ENCODE measurements at places on chromosomes 4 and X.

- DNase-seq: peak; percentile 76
Observed at GRCh38 chr4:25727711-25728493, 72.3 kb downstream of the SLC34A2 start.

DNA sequence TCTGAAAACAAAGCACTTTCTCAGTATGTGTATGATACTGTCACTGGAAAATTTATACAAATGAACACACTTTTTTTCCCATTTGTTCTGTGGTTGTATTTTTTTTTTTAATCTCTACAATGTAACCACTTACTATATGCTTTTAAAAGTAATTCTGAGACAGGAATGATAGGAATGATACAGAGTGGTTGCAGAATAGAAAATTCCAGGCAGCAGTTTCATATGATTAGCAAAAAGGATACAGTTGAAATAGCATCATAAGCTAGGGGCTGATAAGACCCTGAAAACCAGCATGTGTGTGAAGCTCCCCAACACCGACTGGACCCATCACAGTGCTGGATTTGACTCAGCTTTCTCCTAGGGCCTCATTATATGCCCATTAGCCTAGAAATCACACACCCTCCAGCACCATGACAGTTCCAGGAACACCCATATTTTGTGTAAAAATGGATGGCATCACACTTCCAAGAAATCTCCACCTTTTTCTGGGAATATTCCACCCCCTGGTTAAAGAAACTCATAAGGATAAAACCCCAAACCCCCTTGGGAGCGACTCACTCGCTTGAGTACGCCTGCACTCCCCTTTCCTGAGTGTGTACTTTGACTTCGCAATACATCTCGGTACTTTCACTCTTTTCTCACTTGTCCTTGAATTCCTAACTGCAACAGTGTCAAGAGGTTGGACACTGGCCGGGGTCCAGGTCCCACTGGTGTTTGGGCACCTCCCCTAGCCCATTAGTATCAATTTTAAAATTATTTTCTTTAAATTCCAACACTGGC lies 77.4 kb upstream of the AGA start:
- no peak for DNase-seq

DNA sequence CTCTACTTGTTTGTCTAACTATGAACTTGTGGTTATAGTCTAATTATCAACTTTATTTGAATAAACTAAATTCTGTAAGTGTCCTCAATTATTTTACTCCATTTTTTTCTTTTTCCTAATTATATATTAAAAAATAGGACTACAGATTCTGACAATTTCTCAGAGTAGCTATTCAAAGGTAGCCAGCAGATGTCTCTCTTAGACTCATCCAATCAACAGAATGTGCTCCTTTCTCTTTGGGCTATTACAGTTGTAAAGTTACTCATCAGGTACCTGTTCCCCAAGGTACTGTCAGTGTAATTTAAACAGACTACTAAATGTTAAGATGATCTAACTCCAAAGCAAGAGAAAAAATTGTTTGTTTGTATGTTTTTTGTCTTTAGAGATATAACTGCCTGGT lies 248.6 kb downstream of the PCDH18 start:
- DNase-seq: no peak

GRCh38 chr4:121189326-121190215 lies 25.4 kb upstream of the TNIP3 start:
- DNase-seq: no peak

- no peak for DNase-seq
Observed at GRCh38 chrX:12379671-12380070, 241.4 kb downstream of the FRMPD4 start.

- DNase-seq: no peak
Observed at GRCh38 chr4:15890246-15890829, 48.2 kb downstream of the FGFBP1 start.

DNA sequence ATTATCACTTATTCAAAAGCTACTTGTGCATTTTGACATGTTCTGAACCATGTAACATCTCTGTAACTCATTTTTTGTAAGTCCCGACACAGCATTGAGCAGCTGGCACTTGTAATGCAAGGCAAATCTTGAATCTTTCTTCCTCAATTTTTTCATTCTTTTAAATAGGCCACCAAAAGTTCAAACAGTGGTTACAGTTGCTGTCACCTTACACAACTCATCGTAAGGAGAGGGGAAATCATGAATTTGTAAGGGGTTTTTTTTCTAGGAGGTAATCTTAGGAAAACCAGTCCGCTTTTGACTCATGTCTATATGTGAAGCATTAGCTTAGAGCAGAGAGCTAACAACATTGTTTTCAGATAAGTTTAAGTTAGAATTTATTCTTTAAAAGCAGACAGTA lies 124.5 kb downstream of the PDLIM5 start:
- no peak for DNase-seq

- DNase-seq: no peak
Observed at GRCh38 chr4:8586246-8586645, 6.1 kb downstream of the GPR78 start.

DNA sequence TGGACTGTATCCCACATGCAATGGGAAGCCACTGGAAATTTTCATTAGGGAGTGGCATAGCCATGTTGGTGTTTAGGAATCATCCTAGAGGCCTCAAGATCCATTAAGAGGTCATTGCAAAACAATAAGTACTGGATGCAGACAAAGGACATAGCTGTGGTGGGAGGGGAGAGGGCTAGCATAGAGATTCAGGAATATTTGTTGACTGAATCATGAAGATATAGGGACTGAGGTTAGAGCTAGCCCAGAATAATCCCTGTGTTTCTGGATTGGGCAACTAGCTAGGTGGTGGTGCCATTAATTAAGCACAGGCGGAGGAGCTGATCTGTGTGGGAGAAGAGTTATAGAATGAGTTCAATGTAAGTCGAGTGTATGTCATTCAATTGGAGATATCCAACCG lies 135.0 kb downstream of the RAB28 start:
- no peak for DNase-seq

DNA sequence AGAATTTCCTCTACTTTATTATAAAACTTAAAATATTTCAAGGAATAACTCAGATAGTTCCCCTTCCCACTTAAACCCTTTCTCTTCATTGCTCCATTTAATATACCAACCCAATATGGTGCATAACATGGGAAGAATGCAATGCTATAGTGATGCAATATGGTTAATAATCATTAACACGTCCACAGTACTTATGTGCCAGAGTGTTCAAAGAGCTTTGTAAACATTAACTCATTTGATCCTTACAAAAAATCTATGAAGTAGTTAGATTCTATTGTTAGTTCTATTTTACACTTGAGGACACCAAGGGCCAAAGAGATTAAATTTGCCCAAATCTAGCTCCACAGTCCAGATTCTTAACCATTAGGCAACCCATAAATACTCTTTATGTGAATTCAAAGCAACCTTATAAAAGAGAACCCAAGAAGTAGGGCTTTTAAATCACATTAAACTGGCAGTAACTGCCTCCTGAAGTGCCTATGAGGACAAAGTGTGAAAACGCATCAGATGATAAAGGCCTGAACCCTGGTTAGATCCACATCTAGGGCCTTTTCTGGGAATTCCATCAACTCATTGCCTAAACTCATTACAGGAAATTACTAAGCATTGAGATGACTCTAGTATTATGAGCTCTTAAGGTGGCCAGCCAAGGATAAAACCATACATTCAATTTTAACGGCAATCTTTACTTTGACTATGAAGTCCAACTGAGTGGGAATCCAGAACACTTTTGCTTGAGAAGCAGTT lies 94.3 kb downstream of the AREG start:
- DNase-seq: no peak

DNA sequence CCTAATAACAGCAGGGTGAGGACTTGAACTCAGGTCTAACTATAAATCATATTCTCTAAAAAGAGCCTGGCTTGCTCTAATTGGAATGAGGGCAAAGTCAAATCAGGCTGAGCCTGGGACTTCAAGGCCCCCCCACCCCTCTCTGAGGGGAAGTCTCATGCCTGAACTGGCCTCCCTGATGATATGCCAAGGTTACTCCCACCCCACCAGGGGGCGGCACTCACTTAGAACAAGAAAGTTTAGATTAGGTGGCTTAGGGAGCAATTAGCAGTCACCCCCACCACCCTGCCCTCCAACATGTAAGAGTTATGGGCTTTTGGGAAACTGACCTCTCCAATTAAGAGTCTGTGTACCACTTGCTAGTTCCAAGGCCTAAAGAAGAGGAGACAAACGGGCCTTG lies 2.7 kb downstream of the FOXO4 start:
- no peak for DNase-seq

- no peak for DNase-seq
Observed at GRCh38 chr4:112978691-112979472, 70.6 kb upstream of the ANK2 start.

DNA sequence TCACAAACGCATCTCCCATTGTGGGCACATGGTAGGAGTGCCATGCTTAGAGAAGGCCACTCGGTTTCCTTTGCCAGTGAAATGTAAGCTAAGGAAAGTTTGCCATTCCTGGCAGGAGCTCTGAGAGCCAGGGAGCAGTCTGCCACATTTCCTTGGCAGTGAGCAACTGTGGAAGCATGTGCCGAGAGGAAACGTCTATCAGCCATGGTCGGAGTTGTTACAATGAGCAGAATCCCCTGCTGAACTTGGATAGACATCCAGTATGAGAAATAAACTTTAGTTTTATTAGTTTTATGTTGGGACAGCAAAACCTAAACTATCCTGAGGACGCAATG lies 51.1 kb downstream of the ENOPH1 start:
- DNase-seq: no peak

DNA sequence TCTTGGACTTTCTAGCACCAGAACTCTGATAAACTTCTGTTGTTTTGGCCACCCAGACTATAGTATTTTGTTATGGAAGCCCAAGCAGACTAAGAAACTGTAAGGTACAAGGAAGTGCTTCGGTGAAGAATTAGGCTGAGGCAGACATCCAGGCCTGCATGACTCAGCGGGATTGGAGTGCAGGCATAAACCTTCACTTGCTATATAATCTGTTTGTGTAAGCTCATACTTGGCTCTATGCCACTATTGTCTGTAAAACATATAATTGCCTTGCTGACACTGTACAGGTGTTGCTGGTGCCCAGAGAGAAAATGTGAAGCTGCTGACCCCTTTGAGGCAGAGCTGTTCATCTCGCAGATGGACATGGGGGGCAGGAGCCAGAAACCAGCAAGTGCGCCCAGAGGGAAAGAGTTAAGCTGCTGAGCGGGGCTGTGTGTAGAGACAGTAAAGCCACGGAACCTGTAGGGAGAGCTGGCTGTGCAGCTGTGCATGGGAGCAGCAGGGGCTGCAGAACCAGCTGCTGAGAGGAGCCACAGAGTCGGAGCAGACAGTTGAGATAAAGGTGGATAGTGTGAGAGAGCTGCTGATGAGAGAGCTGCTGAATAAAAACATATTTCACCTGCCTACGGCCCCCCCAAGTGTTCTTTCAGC lies 96.2 kb downstream of the RBM46 start:
- no peak for DNase-seq

DNA sequence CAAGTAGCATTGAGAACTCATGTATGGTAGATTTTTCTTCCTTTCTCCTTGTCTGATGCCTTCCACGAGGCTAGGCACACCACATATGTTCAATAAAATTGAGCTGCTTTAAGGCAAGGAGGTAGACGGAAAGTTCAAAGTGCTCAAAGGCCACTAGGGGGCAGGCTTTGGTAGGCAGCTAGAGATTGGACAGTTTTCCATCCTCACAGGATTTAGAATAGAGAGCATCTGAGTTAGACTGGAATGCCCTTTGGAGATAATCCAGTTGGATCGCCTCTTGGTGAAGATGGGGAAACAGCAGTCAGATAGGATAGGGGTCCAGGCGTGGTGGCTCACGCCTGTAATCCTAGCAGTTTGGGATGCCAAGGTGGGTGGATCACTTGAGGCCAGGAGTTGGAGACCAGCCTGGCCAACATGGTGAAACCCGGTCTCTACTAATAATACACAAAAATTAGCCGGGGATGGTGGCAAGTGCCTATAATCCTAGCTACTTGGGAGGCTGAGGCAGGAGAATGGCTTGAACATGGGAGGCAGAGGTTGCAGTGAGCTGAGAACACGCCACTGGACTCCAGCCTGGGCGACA lies 30.4 kb downstream of the ELF4 start:
- DNase-seq: peak; percentile 10

GRCh38 chrX:111568354-111568753 lies 56.9 kb downstream of the SERTM2 start:
- no peak for DNase-seq

DNA sequence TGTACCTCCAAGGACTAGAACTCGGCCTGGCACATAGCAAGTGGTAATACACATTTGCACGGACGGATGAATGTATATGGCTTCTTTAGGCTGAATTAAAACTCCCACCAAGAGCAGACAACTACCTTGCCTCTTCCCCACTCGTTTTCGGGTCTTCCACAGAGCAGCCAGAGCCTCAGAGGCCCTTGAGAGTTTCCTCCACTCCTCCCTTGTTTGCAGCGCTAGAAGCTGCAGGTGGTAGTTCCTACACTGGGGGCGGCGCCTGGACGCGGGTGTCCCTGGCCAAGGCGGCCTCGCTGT lies 10.2 kb upstream of the INTU start:
- no peak for DNase-seq

- no peak for DNase-seq
Observed at GRCh38 chr4:103032574-103032973, 13.1 kb upstream of the SLC9B1 start.

DNA sequence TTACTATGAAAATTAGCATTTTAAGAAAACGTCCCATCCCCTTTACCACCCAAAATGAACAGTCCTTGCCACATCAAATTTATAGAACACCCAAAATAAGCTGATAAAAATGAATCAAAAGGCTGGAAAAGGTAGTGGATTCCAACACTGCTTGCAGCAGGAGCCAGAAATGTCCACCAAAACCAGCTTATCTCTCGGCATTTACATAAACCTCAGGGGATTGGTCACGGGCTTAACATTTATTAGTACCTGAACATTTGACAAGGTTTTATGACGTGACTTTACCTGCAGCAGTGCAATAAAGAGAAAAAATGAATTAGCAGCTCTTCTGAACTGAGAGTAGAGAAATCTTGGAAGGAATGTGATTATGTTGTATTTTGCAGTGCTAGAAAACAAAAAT lies 31.6 kb downstream of the ATP8A1 start:
- no peak for DNase-seq

- no peak for DNase-seq
Observed at GRCh38 chrX:9114245-9114644, 80.3 kb upstream of the FAM9B start.

DNA sequence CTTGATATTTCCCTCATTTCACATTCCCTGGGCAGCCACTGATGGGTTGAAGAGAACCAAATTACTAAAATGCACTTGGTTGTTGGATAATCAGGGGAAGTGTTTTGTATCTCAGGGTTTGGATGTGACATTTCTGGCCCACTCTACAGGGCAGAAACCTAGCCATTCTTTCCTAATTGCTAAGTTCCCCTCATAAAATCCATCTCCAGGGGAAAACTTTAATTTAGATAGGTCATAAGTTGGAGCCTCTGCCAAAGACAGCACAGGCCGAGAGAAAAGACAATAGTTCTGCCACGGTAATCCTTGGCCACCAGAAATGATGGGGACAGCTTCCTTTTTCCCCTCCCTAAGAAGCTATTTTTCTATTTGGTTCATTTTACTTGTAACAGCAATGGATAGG lies 192.7 kb upstream of the C1QTNF7 start:
- no peak for DNase-seq

GRCh38 chr4:8301851-8302730 lies 32.5 kb downstream of the HTRA3 start:
- DNase-seq: no peak
